Lung (tissue), 17 donors: ENCODE measurements at places on chromosomes 7 and 10.

DNA sequence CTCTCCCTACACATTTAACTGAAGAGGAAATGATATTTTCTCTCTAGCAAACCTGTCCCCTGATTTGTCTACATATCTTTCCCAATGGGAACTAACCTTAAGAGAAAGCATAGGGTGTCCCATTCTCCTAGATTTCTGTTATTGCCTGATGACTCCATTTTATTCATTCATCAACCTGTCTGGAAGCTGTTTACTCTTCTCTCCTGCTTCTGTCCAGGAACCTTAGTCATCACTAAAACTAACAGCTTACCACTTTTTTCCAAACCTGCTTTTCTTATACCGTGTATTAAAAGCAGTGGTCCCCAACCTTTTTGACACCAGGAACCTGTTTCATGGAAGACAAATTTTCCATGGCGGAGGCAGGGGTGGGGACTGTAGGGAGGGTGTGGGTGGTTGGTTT is 473.3 kb upstream of the PCDH15 start:
- no peak overlapping the region for H3K4me3 ChIP-seq
- DNase-seq, result no peak
- no peak overlapping the region for H3K27ac ChIP-seq
- no peaks in the 10 kb centered on the region for H3K4me1 ChIP-seq
- no peaks in the 10 kb centered on the region for H3K36me3 ChIP-seq
- H3K27me3 ChIP-seq, result no peaks in the 10 kb centered on the region

DNA sequence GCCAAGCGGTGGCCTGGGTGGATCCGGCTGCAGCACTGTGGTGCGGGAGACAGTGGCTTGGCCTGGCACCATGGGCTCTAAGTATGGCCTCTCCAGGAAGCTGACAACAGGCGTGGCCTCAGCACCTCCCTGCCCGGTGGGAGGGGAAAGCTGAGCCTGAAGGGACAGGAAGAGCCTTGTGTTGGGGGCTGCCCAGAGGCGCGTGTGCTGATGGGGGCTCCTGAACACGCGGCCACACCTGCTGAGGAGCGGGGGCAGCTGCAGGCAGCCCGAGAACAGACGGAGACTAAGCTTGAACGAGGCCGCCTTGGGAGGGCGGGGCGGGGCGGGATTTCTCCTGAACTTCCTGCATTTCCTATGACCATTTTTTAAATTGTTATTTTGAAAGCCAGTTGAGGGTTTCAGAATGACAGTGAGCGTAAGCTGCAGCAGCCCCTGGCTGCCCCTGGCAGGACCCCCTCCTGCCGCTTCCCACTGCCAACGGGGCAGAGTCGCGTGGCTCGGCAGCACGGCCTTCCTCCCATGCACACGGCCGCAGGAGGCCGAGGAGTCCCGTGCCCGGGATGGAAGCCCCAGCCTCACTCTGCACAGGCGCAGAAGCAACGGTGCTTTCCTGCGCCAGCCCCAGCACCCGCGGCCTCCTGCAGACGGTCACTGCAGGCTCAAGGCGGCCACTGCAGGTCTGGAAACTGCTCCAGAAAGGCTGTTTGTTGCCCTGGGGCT is 43.2 kb downstream of the DPYSL4 start:
- H3K27me3 ChIP-seq, result no peaks in the 10 kb centered on the region
- no peak overlapping the region for H3K4me3 ChIP-seq
- DNase-seq, result peak; percentile 42
- peaks cover 4% of the 10 kb centered on the region for H3K4me1 ChIP-seq
- H3K36me3 ChIP-seq, result no peaks in the 10 kb centered on the region

GRCh38 chr10:15237351-15237750 is 68.9 kb upstream of the NMT2 start:
- peak; percentile 37 for DNase-seq
- H3K36me3 ChIP-seq, result no peaks in the 10 kb centered on the region
- H3K4me3 ChIP-seq, result no peak overlapping the region
- no peaks in the 10 kb centered on the region for H3K27me3 ChIP-seq

- DNase-seq, result no peak
- H3K27ac ChIP-seq, result no peak overlapping the region
- no peak overlapping the region for H3K4me3 ChIP-seq
- peaks cover 7% of the 10 kb centered on the region for H3K4me1 ChIP-seq
Observed at GRCh38 chr7:33642312-33642711, 263.0 kb upstream of the BMPER start.

DNA sequence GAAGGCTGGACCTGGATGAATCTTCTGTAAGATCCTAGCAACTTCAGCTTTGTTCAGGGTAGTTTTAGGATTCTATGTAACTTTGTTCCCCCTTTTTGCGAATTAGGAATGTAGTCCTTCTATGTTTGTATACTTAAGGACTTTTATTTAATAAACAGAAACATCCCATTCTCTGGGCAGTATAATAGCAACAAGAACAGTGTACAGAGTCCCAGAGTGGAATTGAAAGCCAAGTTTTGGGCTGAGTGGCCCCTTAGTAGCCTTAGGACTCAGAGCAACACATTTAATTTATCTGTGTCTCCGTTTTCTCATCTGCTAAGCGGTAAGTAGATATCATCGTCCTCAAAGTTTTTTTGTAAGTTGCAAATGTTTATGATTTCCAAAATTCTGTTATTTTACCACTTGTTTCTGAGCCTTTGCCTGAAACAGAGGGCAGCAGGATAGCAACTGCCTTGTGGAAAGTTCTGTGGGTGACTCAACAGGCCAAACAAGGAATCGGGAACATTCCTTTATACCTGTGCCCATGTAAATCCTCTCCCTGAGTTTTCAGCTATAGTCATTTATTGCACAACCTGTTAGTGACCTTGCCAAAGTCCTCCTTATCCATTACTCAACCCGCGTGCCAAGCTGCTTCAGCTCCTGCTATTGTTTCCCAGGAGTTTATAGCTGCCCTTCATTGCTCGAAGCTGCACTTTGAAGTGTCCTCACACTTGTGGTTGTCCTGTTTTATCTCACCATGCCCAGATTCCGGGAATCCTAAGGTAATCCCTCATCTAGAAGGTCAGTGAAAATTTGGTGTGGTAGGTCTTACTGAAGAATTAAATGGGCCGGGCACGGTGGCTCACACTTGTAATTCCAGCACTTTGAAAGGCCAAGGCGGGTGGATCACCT is 199.1 kb upstream of the AHR start:
- H3K4me1 ChIP-seq, result peaks cover 2% of the 10 kb centered on the region
- H3K36me3 ChIP-seq, result no peaks in the 10 kb centered on the region
- H3K4me3 ChIP-seq, result no peak overlapping the region
